Kidney tubule cell (primary cell): ENCODE measurements at places on chromosomes 7 and 10.
A peak's percentile ranks its signal among the peaks of the same experiment; 100 is the strongest.

- DNase-seq = no peak
Measured at GRCh38 chr7:99406557-99406956, 1.8 kb downstream of the PDAP1 start.

DNA sequence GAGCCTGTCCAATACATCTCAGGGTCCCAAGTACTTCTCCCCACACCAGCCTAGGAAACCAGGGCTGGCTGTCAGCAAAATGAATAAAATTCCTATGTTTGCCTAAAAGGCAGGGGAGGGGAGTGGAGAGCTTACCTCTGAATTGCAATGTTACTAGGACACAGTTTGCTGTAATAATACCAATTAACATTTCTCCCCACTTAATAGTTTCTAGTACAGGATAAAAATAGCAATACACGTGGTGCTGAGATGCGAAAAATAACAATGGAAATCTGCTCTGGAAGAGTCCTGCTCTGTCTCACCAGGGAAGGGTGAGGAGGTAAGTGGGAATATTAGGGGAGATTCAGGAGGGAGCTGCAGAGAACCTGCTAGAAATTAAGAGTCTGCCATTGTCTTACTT lies 112.3 kb downstream of the PLXNA4 start:
- DNase-seq = no peak

DNA sequence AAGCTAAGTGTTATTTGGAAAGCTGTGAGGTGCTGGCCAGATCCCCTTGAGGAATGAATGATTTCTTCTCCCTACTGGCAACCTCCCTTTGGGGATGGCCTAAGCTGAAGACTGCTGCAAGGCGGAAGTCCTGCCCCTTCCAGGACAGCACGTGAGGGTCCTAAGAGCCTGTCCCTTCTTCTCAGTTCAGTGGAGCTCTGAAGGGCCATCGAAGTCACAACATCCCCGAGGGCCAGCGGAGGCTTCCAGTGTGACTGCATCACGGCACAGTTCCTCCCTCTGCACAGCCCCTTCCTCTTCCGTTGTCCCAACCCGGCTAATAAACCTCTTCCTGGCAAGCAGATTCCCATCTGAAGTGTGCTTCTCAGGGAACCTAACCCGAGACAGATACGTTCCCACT lies 43.7 kb downstream of the RNF32 start:
- DNase-seq = no peak

GRCh38 chr7:128833148-128833945 lies 3.1 kb downstream of the FLNC start:
- DNase-seq = peak; percentile 42

- DNase-seq = no peak
Measured at GRCh38 chr7:34168013-34168412, 262.7 kb downstream of the BMPER start.

GRCh38 chr10:69494626-69495558 lies 43.6 kb downstream of the TSPAN15 start:
- DNase-seq = no peak

DNA sequence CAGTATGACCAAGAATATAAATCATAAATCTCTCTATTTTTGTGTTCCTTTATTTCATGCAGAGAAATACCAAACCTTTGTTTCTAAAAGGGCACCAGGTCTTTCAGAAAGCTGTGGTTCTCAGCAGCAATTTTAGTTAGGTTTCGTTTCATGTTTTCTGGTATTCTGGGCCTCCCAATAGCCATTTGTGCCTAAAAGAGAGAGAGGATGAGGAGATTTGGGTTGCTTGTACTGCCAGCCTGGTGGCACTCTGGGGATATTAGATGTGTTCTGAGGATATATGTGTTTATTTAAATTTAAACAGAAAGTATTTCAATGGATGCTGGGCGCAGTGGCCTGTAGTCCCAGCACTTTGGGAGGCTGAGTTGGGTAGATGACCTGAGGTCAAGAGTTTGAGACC lies 471.7 kb downstream of the AUTS2 start:
- DNase-seq = no peak

DNA sequence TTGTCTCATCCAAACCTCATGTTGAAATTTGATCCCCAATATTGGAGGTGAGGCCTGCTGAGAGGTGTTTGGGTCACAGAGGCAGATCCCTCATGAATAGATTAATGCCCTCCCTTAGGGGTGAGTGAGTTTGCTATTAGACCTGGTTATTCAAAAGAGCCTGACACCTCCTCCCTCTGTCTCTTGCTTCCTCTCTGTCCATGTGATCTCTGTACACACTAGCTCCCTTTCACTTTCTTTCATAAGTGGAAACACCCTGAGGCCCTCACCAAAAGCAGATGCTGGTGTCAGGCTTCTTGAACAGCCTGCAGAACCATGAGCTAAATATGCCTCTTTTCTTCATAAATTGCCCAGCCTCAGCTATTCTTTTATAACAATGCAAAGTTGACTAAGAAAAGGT lies 447.1 kb downstream of the MDFIC start:
- DNase-seq = no peak

DNA sequence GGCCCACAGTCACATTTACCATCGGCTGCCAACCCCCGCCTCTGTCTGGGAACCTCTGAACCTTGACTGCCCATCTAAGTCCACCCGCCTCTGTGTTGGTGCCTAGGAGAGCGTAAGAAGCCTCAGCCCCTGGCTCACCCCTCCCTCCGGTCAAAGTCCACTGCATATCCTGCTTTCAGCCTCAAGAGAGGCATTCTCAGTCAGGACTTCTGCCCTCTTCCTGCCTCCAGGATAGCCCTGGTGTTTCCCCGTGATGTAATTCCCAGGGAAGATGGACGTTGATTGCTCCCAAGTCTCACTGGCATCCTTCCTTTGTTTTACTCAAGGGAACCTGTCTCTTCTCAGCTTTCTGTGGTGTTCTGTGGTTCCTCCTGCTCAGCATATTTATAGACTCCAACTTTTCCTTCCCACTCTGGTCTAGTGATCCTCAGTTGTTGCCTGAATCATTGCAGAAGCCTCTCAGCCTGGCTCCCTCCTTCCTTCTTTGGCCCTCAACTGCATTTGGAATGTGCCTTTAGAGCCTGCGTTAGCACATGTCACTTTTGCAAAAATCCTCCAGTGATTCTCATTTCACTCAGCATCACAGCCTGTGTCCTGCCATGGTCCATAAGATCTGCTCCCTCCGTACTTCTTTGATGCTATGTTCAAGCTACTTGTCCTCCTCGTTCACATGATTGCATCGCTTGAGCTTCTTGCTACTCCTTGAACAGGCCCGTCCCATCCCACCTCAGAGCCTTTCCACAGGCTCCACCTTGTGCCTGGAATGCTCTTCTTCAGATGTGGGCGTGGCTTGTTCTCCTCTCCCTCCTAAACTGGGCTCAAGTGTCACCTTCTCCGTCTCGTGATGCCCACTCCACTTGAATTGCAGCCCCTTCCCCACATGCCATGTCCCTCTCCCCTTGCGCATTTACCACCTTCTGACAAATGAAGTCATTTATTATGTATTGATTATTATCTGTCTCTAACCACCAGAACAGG lies 124.2 kb downstream of the PLPP4 start:
- DNase-seq = peak; percentile 94

DNA sequence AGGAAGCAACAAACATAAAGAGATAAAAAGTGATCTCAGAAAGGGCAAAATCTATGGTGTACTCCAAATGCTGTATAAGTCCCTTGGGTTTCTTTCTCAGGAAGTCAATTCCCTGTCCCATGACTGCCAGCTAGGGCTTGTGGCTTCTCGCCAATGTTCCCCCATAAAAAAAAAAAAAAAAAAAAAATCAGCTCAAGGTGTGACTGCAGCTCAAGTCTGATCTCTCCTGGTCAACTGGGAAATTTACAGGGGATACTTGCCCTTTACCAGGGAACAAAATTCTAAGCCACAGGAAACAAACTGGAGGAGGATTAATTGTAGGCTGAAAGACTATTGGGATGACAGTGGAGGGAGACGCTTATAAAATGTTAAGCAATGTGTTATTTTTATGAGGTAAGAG lies 76.0 kb downstream of the PCGF5 start:
- DNase-seq = peak; percentile 52

- DNase-seq = peak; percentile 17
Measured at GRCh38 chr7:45402480-45403218, 171.5 kb upstream of the ADCY1 start.

GRCh38 chr10:1745780-1746456 lies 8.6 kb upstream of the ADARB2 start:
- no peak for DNase-seq

DNA sequence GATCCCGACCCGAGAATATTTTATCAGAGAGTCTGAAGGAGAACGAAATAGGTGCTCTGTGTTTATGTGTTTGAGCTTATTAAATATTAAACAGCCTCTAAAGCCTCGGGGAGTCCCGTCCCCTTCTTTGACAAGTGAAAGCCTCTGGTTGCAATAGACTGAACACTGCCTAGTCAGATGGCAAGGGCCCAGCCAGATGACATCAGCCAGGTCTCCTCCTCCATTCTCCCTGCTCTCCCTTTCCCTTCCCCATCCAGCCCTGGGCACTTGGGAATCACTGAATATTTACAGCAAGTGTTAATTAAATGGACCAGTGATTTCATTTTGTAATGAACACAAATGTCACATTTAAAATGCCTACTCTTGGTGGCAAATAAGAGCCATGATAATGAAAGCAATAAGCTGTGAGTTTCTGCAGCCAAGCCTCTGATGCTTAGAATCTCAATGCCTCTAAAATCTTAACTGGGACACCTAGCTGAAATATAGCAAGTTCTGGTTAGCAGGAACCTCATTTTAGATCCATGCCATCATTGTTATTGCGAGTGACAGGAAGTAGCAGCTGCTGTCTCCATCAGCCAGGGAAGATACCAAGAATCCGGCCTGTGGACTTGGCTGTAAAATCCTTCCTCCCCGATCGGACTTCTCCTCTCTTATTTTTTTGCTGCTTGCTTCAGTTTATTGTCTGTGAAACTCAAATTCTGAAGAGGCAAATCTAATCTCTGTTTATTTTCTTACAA lies 202.1 kb downstream of the PRPF18 start:
- DNase-seq = peak; percentile 59

DNA sequence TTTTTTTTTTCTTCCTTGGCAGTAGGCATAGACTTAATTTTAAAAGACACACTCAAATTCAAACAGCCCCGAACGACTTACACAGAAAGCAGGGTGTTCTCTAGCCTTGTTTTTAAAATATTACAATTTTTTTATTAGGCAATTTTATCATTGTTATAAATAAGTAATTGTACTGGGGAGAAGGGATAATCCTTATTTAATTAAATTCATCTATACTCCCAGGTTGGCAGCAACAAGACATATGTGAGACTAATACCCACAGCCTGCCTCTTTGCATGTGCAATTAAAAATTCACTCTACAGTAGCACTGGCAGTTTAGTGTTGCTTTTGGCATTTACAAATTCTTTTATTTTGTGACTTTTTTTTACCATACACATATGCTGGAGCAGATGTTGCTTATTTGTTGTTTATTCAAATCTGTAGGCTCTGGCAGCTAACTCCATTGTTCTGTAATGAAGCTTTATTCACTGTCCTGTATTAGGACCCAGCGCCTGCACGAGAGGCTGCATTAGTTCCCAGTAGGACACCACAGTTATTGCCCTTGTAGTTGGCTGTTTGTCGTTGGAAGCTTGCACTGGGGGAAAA lies 84.9 kb upstream of the PPP1R17 start:
- no peak for DNase-seq

DNA sequence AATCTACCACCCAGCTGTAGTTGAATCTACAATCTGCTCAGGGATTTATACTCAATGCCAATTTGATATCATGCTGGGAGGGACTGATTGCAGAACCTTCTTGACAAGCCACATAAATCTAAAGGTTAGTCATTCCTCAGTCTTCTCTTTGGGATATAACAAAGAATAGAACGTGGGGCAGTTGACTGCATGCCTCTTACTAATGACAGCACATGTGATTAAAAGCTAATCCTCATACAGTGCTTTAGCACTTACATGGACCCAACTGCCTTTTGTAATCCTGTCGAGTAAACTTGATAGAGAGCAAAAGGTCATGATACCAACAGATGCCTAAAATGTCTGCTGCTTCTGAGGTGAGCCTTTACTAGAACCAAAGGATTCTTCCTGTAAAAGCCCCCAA lies 12.3 kb downstream of the KLHL7 start:
- DNase-seq = no peak

DNA sequence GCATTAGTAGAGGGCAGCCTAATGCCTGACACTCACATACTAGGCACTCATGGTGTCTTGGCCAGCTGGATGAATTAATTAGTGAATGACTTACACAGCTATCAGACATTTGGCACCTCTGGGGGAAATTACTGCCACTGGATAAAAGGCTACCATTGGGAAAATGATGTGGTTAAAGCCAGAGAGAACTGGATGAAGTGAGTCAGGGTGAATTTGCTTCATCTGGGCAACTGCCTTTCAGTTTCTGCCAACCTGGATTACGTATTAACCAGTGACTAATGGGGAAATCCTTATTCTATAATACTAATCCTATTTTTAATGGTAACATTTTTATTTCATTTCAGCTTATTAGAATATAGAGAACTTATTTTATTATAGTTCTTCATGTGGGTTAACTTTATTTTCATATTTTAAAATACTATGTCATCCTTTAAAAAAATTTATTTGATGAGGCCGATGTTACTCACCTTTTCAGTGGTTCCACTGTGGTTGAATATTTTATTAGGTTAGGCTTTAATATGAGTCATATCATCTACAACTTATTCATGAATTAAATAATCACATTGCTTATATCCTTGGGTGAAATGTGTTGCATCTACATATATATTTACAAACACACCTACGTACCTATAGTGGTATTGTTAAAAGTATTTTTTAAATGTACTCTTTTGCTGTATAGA lies 85.6 kb upstream of the CAPZA2 start:
- peak; percentile 98 for DNase-seq

- DNase-seq = no peak
Measured at GRCh38 chr7:127650847-127651555, 993 bp upstream of the SND1 start.

- DNase-seq = no peak
Measured at GRCh38 chr7:28661826-28662595, 249.7 kb downstream of the CREB5 start.

GRCh38 chr7:100371561-100372171 lies 1.6 kb upstream of the PILRA start:
- no peak for DNase-seq

- DNase-seq = peak; percentile 70
Measured at GRCh38 chr7:77759294-77759889, 38.8 kb downstream of the TMEM60 start.

DNA sequence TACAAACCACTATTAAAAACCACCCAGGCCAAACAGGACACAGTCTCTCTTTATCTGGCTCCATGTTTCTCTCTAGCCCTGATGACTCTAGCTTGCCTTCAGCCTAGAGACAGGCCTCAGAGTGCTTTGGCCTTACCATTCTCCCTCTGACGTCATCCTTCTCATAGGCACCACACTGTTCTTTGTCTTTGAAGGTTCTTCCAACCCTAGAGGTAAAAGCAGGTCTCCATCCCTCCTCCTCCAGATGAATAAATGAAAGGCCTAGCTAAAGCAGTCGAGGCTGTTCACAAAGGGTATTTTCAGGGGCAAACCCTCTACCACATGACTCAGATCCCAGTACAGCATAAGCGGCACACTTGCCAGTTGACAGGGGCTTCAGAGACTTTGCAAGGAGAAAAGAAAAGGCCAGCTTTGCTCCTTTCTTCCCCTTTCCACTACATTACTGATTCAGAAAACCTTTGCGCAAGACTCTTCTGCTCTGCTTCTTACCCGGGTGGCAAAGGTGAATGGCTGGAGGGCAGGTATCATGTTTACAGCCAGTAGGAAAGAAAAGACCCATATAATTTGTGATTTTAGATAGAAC lies 14.8 kb downstream of the NFE2L3 start:
- DNase-seq = no peak
